DMS153 (cell line): ENCODE measurements at places on chromosomes 7 and 10.

GRCh38 chr7:158263110-158263963 lies 324.3 kb downstream of the PTPRN2 start:
- DNase-seq = no peak

- no peak for DNase-seq
Measured at GRCh38 chr7:44852590-44852989, 4.7 kb upstream of the H2AZ2 start.

DNA sequence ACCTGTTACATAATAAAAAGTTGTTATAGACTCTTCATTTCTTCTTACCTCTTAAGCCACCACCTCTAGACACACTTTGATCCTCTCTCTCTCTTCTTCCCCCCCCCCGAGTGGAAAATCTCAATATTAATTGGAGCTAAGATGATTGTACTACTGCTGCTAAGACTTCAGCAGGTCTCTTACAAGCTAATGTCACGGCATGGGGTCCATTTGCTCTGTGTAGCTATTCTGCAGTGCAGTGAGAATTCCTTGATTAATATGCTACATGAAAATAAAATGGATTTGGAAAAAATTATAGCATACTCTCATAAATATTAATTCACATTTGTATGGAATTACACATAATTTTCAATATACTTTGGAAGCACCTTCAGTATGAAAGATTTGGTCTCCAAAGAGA lies 297.2 kb downstream of the AUTS2 start:
- DNase-seq = no peak

DNA sequence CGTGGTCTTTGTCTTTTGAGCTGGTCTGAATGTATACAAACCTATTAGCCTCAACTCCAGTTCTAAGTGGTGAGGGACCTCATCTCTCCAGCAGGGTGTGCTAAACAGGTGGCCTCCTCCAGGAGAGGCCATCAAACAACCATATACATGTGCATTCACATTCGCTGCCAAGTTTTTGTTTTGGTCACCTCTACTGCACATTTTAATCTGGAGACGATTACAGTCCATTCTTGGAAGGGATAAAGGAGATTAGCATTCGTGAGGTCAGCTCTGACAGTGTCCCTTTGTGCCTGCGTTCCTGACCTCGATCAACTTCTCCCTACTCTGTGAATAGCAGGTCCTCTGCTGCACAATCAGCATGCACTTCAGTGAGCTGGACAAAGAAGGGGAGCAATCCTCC lies 60.8 kb downstream of the RHOBTB1 start:
- peak; percentile 24 for DNase-seq

GRCh38 chr10:22280078-22280477 lies 36.1 kb upstream of the COMMD3 start:
- DNase-seq = no peak

DNA sequence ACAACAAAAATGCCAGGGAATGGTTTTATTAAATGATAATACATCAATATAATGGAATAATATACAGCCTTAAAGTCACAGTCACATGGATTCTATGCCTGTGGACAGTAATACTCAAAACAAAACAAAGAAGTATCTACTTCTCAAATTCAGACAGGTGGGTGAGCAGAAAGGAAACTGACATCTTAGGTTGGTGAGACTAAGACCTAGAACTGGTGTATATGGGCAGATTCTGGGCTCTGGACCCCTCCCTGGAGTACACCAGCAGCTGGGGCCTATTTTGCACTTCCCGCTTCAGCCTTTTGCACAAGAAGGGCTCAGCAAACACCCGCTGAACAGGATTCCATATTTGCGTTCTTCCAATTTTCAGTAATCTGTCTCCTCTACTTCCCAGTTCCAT lies 5.4 kb upstream of the FIS1 start:
- no peak for DNase-seq

DNA sequence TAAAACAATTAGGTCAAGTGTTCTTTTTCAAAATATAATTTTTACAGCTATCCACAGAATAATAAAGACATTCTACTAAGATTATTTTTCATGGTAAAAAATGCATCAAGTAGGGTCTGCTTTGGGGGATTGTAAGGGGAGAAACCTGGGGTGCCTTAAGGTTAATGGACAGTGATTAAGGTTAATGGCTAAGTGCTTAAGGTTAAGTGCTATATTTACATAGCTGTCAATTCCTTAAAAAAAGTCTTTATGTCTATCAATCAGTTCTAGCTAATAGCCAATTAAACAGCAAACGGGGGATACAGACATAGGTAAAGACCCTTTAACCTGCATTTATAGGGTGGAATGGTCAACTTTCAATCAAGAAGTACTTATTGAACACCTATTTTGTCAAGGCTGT lies 284.5 kb upstream of the SEMA3A start:
- DNase-seq = no peak

DNA sequence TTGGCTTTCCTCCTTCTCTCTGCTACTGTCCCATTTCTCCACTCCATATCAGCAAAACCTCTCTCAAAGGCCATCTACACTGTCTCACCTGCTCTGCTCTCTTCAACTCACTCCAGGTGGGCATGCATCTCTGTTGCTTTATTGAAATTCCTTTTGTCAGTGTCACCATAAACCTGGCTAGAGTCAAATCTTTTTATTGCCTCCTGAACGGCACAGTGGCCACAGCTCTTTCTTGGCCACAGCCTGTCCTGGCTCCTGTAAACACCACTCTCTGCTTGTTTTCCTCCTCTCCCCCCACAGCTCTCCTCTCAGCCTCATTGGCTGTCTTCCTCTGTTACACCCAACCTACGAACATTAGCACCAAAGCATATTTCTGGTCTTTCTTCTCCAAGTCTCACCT lies 31.1 kb upstream of the TMEM273 start:
- DNase-seq = no peak

DNA sequence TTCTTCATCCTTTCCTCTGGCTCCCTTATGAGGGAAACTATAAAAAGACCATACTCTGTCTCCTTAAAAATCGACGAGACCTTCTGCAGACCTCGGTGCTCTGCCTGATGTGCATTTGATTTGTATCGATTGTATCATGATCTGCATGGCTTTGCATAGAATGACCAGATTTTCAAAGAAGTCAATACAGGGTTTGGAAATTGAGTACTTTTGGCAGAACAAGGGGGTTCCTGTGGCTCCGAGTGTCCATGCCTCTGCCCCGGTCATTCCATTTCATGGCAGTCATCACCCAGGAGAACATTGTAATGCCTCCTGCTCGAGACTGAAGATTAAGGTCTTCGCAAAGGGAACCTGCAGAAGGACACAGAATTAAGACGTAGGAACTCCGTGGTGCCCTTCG lies 685 bp downstream of the CASP2 start:
- DNase-seq = no peak
